Uterus (tissue), 4 donors: ENCODE measurements at places on chromosomes 1 and 21. TPM values are rescaled to one million over a fixed set of nuclear protein-coding genes. Genes with fewer than 3 reads are reported as not detected.

Gene ADAMTSL4
- 36.2 TPM for total RNA-seq

Gene FAM167B
- 29.0 TPM for total RNA-seq

GRCh38 chr1:2335721-2336455, 55.5 kb downstream of the MORN1 start:
- DNase-seq = no peak
- no peak overlapping the region for H3K4me3 ChIP-seq
- H3K4me1 ChIP-seq = no peaks in the 10 kb centered on the region
- no peaks in the 10 kb centered on the region for H3K27me3 ChIP-seq
- H3K36me3 ChIP-seq = no peaks in the 10 kb centered on the region

Gene TRNP1
- total RNA-seq = 10.8 TPM

- no peaks in the 10 kb centered on the region for H3K27me3 ChIP-seq
- H3K4me3 ChIP-seq = no peak overlapping the region
- H3K4me1 ChIP-seq = no peaks in the 10 kb centered on the region
Observed at GRCh38 chr21:29155118-29155932, 24.9 kb downstream of the MAP3K7CL start.

- H3K36me3 ChIP-seq = no peaks in the 10 kb centered on the region
- H3K4me1 ChIP-seq = no peaks in the 10 kb centered on the region
- no peak overlapping the region for H3K27ac ChIP-seq
- DNase-seq = no peak
Observed at GRCh38 chr1:107776900-107777663, 187.9 kb downstream of the VAV3 start.
